ENCODE measurements at places on chromosomes 3 and 15. TPM values are rescaled to one million over a fixed set of nuclear protein-coding genes. Genes with fewer than 3 reads are reported as not detected.
A peak's percentile ranks its signal among the peaks of the same experiment; 100 is the strongest.

RAB6B gene
- total RNA-seq = 1.5 TPM

DNA sequence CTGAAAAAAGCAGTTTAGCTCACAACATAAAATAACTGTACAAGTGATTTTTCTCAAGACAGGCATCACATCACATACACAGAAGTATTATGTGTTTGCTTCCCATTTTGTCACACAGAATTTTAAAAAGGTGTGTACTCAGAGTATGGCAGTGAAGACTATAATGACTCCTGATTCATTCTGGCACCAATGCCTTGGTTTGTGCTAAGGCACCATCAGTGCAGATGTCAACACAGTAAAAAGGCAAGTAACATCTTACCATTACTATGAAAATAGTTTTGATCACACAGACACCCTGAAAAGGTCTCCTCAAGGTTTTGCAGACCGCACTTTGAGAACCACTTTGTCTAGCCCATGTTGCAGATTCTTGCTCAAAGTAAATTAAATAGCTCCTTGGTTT, 191.6 kb downstream of the KLHL25 start:
- no peak for DNase-seq

- peak; percentile 92 for DNase-seq
Measured at GRCh38 chr15:59170295-59171066, 36.2 kb upstream of the LDHAL6B start.

KY gene
- total RNA-seq = not detected

DNA sequence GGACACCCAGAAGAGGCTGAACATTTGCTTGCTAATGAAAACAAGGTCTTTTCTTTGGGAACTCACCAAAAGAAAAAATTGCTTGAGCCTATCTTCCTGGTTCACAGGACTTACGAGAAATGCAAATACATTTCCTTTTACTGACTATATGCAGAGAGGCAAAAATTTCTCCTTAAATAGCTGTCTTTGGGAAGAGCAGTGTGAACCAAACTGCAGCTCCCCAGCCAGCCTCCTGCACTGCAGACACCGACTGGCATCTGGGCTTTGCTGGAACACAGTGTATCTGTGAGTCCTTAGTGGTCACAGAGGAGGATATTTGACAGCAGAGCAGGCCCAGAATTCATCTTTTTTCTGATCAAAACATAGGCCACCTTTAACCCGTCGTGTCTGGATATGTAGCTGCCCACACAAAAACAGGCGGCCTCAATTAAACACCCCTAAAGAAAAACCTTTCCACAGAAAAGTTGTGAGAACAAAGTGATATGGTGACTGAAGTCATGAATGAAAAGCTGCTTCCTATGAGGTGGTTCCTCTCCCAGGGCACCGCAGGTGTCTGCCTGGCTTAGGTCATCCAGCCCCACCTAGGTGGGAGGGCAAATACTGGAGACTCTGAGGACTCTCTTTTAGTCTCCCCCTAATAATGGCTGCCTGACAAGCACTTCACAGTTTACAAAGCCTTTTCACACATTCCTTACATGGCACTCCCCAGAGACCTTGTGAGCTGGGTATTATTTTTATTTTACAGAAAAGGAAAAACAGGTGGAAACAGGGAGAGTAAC, 46.1 kb upstream of the TMEM158 start:
- no peak for DNase-seq

DNA sequence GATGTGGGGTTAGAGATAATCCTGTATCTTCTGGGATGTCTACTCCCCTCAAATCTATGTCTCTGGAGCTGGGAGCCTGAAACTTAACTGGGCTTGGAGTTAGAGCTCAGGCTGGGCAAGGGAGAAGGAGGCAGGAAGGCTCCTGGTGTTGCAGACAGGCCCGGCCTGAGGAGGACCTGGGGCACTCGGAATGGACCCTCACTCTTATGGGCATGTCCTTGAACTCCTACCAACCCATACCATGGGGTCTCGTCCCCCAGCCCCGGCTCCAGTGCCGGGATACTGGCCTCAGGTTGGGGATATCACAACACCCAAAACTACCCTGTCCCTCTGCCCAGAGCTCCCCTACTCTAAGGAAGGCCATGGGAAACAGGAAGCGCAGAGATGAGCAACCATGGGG, 45.2 kb downstream of the SCN5A start:
- no peak for DNase-seq

ITGA11 gene
- 0.41 TPM for total RNA-seq

GRCh38 chr3:50189274-50189673, 2.1 kb upstream of the GNAT1 start:
- DNase-seq = peak; percentile 59

DNA sequence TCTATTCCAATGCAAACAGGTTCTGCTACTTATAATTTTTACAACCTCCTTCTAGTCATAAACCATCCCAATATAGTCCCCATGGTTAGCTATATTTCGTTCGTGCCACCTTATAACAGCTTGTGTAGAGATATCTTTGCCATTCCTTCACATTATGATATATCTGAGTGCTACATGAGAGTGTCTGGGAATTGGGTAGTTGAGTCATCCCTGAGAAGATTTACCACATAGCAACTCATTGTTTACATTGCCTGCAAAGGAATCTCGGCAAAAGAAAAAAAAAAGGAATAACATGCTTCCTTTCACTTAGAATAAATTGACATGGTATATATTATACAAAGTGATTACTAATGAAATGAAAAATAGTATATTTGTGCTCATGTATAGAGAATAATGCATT, 86.0 kb upstream of the VGLL3 start:
- DNase-seq = peak; percentile 49

- DNase-seq = no peak
Measured at GRCh38 chr15:29079479-29079878, 190.1 kb downstream of the NSMCE3 start.

DNA sequence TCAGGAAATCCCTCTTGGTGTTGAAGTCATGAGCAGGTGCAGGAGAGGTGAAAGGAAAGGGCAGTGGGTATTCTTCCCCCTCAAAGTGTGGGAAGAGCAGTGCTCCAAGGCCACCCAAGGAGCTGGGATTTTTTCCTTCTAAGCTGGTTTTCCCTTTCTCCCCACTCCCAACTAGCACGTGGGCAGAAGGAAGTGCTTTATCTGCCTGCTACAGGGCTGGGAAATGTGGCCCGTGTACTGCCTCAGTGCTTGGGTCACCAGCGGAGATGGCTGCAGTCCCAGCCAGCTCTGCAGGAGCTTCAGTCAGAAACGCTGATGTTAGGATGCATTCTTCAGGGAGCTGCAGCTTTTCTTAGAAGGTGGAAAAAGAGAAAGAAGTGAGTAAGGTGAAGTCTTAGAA, 99.2 kb downstream of the CACNA1D start:
- no peak for DNase-seq

Data from H4 (cell line).